Stimulated activated CD4-positive, alpha-beta T cell treated with anti-CD3 and anti-CD28 coated beads, Interleukin-12 subunit alpha, Interleukin-12 subunit beta, amount 100 ng/mL, for 24 hours (primary cell): ENCODE measurements at places on chromosomes 3 and 15.

- no peak for DNase-seq
Measured at GRCh38 chr15:75861750-75862402, 18.6 kb downstream of the UBE2Q2 start.

GRCh38 chr3:81198756-81199155 lies 562.7 kb downstream of the GBE1 start:
- DNase-seq, result no peak

- DNase-seq, result no peak
Measured at GRCh38 chr15:88603885-88604284, 17.3 kb upstream of the AEN start.

GRCh38 chr15:60091157-60091556 lies 87.0 kb downstream of the FOXB1 start:
- no peak for DNase-seq

DNA sequence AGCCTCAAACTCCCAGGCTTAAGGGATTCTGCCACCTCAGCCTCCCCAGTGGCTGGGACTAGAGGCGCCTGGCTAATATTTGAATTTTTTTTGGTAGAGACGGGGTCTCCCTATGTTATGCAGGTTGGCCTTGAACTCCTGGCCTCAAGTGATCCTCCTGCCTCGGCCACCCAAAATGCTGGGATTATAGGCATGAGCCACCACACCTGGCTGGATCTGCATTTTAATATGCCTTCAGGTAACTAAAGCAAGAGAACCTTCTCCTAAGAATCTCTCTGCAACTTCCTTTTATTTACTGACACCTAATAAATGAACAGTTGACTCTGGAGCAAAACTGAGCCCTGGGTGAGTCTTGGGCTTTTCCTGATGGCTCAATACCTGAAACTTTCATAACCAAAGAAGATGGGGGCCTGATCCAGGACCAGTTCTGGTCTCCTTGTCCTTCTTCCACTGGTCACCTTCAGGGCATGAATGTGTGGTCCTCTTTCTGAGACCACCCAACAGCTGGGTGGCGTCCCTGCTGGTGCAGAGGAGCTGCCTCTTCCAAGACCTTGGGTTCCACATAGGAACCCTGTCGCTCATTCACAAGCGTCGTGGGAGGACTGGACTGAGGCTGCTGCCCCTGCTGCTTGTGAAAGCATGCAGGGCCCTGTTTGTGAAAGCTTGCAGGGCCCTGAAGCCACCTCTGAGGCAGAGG lies 28.2 kb downstream of the CCR9 start:
- no peak for DNase-seq

- DNase-seq, result no peak
Measured at GRCh38 chr3:187624588-187624987, 45.6 kb downstream of the SST start.

DNA sequence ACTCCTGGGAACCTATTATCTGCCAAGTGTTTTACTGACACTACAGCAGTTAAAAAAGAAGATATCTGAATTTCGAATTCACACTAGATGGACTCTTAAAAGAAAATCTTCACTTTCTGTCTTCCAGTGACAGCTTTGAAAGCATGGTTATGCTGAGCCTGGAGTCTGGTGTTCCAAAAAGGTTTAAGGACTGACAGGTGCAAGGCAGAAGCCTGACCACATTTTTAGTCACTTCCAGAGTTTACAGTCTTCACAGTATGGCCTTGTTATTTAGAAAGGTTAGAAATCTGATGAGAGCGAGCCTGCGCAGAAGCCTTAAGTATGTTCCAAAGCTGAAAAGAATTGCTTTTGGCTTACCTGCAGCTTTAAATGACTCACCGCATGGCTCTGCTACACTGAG lies 59.9 kb downstream of the ETV5 start:
- no peak for DNase-seq

DNA sequence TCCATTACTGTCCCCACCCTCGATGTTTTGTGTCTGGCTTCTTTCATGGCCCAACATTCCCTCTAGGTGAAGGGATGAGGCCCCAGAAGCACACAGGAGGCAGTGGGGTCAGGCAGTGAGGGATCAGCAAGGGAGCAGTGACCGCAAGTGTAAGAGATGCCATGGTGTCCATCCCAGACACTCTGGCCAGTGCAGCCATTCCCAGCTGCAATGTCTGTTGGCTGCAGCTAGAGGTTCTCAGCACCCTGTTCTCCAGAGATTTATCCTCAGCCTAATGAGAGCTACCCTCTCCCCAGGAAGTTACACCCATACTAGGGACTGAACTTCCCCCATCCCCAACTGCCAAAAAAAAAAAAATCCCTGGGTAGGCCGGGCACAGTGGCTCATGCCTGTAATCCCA lies 40.2 kb downstream of the TRANK1 start:
- DNase-seq, result no peak

GRCh38 chr3:195900436-195901355 lies 7.7 kb downstream of the TNK2 start:
- DNase-seq, result peak; percentile 29

DNA sequence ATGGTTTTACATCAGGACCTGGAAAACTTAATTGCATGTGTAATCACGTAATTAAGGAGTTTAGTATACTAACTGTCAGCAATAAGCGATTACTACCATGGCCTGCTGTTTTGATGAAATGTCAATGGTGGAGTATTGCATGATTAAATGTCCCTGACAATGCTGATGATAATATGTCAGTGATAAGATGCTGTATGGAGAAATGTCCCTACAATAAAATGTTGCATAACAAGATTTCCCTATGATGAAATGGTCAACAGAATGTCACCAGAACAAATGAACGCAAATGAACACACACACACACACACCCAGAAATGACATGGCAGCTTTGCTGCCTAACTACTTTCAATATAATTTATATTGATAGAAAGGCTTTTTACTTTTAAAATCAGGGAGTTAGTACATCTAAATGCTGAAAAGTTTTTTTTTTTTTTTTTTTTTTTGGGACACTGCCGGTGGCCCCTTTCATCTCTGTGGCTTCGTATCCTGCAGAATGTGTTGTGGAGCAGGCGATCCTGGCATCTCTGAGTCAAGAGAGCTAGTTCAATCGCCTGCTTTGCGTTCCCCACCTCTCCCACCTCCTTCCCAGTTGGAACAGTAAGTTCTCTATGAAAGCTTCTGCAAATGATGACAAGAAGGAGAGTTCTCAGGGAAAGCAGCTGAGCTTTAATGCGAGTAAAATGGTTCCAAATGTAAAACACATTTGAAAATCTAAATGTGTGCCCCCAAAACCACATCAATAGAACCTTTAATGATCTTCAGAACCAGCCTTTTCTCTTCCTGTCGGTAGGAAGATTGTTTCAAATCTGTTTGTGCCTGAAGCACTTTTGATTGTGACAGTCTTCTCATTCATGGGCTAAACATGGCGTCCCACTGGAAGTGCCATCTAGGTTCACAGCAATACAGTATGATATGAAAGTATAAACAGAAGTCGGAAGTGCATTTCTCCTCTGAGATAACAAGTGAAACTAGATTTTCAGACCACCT lies 170.1 kb upstream of the GBE1 start:
- DNase-seq, result no peak

DNA sequence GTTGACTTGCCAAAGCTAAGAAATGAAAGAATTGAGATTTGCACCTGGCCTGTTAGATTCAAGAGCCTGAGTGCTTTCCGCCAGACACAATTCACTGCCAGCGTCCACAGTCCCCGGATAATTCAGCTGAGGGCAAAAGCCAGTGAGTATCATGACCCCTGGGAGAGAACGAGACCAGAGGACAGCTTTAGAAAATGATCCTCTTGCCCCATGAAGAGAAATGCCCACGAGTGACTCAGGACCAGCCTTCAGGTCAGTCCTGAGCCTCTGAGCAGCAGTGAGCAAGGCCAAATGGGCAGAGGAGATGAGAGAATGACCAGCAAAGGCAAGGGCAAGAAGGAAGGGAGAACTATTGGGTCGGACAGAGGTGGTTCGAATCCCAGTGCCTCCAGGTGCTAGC lies 273.5 kb downstream of the FAM43A start:
- DNase-seq, result no peak

- peak; percentile 3 for DNase-seq
Measured at GRCh38 chr3:73508330-73508954, 116.3 kb downstream of the PDZRN3 start.

- no peak for DNase-seq
Measured at GRCh38 chr3:134072881-134073582, 43.3 kb upstream of the SLCO2A1 start.

DNA sequence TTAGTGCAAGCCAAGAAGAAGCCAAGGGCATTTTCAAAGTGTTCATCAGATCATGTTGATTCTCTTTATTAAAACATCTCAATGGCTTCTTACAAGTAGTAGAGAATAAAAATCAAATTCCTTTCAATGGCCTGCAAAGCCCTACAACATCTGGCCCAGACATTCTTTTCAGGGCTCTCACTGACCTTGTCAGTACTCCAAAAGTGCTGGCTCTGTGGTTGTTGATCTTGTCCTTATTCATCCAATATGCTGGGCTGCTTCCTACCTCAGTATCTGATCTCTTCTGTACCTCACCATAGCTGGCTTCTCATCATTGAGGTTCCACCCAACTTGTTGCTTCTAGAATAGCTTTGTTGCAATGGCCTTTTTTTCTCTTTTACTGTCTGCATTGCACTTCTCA lies 74.0 kb upstream of the SAMMSON start:
- no peak for DNase-seq

DNA sequence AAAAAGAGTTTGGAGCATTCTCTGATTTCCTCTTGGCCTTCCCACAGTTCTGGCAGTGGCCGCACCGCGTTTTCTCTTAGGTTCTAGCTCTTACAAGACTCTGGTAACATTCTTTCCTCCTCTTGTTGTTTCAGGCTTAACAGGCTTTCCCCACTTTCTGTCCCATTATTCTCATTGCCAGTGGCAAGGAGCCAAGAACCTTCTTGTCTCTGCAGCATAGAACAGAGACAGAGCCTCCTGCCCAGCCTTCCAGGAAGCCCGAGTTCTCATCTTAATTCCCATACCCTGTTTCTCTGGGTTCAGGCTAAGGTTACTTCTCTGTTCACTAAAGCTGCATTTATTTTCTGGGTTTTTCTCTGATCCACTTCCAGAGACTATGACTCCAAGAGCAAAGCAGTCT lies 61.1 kb downstream of the DUT start:
- DNase-seq, result no peak

- no peak for DNase-seq
Measured at GRCh38 chr3:19559724-19560442, 374.1 kb downstream of the EFHB start.
